Stimulated activated naive CD8-positive, alpha-beta T cell treated with anti-CD3 and anti-CD28 coated beads, Interleukin-15, Interleukin-2, amounts not matched to agents 100 U/mL and 50 U/mL, for 24 hours (primary cell): ENCODE measurements at places on chromosomes 2 and 18.

- no peak for DNase-seq
These were observed 35.3 kb upstream of the FRZB start for GRCh38 chr2:182901748-182902147.

DNA sequence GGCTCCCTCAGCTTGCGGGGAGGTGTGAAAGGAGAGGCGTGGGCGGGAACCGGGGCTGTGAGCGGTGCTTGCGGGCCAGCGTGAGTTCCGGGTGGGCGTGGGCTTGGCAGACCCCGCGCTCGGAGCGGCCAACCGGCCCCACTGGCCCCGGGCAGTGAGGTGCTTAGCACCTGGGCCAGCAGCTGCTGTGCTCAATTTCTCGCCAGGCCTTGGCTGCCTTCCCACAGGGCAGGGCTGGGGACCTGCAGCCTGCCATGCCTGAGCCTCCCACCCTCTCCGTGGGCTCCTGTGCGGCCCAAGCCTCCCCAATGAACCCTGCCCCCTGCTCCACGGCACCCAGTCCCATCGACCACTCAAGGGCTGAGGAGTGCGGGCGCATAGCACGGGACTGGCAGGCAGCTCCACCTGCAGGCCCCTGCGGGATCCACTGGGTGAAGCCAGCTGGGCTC lies 48.2 kb downstream of the RNF138 start:
- DNase-seq, result no peak

DNA sequence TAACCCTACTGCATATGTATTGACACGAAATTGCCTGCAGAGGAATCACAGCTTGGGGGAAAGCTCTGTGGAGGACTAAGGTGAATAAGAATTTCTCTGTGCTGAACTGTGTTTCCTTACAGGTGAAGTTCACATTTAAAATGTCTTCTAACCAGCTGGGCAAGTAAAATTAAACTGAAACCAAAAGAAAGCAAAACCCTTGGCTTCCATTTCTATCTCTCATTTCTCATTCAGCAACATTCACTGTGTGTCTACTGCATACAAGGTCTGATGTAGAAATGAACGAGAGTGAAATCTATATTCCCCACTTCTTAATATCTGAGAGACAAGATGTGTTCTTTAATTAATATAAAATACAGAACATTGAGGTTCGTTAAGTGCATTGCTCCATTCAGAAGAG lies 397.3 kb downstream of the SOX11 start:
- DNase-seq, result no peak

DNA sequence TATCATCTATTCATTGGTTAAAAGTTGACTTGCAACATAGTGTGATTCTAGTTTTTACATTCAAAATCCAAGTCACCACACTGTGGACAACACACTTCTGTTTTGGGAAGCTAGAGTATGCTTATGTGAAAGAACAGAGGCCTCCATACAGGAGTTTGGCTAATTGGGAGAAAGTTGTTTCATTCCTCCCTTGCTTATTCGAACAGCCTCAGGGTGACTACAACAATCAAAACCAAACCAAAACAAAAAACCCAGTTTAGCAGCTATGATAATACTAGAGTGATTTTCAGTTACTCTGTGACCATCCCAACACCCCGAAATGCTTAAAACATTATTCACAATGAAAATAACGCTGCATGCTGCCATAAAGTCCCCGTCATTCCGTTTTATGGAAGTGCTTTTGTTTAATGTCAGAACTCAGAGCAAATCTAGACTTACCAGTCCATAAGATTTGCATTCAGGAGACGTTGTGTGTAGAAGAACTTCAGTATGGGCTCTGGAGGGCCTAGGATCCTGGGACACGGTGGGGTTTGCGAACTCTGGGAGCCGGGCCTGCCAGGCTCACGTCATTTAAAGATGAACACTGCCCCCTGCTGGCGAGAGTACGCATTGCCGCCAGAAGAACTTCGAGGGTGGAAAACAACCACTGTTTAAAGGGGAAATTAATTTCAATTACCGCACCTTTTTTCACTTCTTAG lies 111.4 kb downstream of the FTCDNL1 start:
- DNase-seq, result peak; percentile 76

- DNase-seq, result no peak
These were observed 15.9 kb downstream of the FAM210A start for GRCh38 chr18:13710414-13710831.

DNA sequence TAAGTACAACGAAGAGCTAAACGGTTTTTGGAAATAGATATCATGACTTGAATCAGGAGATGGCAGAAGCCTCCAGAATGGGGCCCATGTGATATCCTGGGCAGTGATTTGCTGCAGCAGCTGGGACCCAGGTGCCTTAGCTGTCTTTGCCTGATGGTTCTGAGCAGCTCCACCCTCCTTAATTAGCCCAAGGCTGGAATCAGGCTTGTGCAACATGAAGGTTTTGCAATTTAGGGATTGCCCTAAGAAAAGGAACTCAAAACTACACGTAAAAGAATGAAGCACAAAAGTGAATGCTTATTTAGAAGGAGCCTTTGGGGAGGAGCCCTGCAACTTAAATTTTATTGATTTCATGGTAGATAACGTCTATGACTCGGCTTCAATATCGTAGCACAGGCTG lies 17.3 kb upstream of the CNDP2 start:
- DNase-seq, result no peak

GRCh38 chr2:58708565-58708964 lies 467.4 kb upstream of the FANCL start:
- DNase-seq, result no peak

DNA sequence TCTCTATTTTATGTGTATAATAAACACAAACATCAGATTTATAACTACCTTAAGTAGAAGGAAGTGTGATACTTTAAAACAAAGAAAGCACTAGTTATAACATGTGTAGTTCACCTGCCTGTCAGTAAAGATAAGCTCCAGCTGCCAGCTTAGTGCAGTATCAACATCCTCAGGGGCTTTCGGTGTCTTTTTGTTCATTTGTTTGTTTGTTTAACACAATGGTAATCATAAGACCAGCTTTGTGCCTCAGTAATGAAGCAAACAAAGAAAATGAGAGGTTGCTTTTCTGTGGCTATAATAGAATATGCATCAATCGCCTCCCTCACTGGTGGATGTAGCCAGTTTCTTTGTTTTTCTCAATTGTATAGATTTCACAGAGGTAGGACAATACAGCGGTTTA lies 1499.0 kb upstream of the TMEFF2 start:
- DNase-seq, result no peak

DNA sequence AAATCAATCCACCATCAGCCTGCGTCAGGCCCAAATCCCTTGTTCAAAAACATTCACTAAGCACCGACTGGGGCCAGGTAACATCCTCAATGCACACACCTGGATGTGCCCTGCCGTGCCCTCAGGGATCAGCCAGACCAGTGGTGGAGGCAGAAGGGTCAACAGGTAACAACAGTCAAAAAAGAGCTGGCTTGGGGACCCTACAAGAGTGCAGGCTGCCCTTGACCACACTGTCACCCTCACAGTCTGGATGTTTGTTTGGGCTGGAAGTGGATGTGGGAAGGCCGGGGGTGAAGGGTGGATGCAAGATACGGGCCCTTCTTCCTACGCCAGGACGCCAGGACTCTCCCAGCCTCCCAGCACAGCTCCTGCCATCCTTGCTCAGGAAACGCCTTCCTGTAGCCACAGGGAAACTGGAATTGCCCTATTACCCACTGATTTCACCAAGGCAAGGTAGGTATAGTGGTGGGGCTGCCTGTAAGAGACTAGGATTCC lies 2.7 kb downstream of the BIN1 start:
- DNase-seq, result no peak

DNA sequence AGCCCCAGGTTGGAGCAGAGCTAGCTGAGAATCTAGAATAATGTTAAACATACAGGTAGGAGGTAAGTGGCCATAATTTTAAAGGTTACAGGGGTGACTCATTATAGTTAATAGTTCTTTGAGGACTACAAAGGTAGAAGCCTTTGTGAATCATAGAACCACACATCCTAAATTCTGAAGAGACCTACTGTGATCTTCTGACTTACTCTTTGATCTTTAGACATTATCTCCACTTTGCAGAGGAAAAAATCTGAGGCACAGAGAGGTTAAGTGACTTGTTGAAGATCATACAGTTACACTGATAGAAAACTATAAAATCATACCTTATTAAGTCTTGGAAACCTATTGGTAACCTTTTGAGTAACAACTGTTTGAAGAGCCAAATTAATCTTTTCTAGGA lies 1051.3 kb upstream of the NRXN1 start:
- no peak for DNase-seq
